ENCODE measurements at places on chromosomes 1 and 21.

DNA sequence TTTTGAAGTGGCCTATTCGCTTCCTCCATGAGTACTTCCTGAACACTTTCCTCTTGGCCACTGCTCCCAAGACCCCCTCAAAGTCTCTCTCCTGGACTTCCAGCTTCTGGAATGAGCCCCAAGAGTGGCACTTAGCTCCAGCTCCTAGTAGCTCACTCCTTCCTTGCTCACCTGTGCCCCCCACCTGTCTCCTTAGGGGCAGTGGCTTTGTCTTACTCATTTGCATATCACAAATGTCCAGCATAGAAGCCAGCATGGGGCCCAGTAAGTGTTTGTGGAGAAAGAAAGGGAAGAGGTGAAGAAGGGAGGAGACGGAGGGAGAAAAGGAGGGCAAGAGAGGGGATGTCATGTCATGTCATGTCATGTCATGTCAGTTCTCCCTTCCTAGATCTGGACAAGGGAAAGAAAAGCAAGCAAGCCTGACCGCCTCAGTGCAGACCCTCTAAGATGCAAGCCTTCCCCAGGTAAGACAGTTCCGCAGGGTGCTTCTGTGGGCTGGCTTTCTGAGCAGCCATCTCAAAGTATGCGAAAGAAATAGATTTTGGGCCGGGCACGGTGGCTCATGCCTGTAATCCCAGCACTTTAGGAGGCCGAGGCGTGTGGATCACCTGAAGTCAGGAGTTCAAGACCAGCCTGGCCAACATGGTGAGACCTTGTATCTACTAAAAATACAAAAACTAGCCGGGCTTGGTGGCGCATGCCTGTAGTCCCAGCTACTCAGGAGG lies 6.9 kb upstream of the MX1 start:
- no peak for DNase-seq

DNA sequence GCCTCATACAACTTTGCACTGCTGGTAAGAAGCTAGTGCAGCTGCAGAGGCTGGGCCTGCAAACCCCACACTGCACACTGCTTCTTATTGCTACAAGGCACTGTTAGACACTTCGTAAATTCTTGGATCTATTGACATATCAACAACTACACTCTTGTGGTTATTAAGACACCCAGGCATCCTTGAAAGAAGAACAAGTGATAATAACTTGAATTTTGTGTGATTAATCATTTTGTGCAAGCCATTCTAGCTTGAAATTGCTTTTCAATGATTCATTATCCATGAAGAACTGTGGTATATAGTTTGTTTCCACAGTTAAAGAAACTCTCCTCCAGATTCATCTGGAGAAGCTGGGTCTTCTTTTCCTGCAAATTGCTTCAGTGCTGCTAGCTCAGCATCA lies 33.7 kb upstream of the IFI44L start:
- DNase-seq = no peak

GRCh38 chr1:244272471-244273261 lies 179.0 kb downstream of the ADSS2 start:
- DNase-seq = peak; percentile 78

DNA sequence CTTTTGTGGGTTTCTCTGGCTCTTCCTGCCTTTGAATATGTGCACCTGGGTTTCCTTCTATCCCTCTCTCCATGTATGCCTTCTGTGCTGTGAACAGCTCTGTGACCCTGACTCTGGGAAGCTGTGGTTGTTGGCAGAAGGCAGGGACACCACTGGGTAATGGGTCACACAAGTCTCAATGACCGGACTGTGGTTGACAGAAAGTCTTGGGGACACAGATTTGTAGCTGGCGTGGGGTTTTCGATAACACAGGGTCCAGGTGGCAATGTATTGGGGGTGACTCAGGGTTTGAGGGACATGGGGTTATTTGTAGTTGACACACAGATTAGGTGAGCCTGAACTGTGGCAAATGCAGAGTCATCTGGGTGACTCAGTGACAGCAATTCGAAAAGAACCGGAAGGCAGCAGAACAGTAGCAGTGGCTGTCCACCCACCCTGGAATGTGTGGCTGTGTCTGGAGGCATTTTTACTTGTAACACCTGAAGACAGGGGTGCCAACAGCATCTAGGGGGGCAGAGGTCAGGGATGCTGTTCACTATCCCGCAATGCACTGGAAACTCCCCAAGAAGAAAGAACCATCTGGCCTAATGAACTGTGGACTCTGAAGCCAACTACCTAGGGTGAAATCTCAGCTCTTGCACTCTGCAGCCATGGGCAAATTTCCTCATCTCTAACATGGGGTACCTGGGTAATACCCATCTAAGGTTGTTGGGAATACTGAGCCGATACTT lies 13.0 kb upstream of the SLC6A9 start:
- DNase-seq = no peak

DNA sequence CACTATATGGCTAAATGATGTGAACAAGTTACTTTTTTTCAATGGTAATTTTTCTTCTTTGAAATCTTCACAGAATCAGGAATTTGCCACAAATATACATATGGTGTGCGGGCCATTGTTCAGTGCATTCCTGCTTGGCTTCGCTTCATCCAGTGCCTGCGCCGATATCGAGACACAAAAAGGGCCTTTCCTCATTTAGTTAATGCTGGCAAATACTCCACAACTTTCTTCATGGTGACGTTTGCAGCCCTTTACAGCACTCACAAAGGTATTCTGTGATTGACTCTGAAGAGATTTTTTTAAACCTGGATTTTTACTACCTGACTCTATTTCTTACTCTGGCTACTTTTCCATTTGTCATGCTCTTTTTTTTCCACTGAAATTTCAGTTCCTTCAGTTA lies 76.2 kb upstream of the KIAA1614 start:
- DNase-seq = no peak

GRCh38 chr21:32306021-32306780 lies 7.5 kb downstream of the MRAP start:
- no peak for DNase-seq

GRCh38 chr1:47828978-47829377 lies 168.2 kb downstream of the TRABD2B start:
- no peak for DNase-seq

DNA sequence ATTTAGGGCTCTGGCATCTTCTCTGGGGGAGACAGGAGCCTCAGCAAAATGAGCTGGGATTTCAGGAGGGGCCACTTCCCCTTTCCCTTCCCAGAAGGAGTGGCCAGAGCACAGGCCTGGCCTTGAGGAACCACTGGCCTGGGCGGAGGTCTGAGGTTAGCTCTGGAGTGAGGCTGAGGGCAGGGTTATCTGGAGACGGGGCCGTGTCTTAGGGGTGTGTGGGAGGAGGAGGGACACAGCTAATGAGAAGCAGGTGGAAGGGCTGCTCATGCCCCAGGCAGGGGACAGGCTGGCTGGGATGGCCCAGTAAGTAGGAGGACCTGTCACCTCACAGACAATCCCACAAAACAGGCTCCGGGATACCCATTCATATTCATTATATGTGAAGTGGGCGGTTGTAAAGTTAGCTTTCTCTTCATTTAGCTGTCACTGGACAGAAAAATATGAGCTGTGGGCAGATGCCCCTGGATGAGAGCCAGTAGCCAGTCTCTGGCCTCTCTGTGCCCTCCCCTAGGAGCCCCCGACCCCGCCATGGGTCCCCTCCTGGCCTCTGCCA lies 12.4 kb downstream of the ALX3 start:
- no peak for DNase-seq

GRCh38 chr1:84972377-84972987 lies 24.4 kb downstream of the MCOLN2 start:
- no peak for DNase-seq

All from activated CD4-positive, alpha-beta T cell treated with anti-CD3 and anti-CD28 coated beads, Interleukin-2, amount 10 ng/mL, durations not matched to agents 7 days and 5 days (primary cell).